ENCODE measurements at places on chromosomes 2 and 18.

DNA sequence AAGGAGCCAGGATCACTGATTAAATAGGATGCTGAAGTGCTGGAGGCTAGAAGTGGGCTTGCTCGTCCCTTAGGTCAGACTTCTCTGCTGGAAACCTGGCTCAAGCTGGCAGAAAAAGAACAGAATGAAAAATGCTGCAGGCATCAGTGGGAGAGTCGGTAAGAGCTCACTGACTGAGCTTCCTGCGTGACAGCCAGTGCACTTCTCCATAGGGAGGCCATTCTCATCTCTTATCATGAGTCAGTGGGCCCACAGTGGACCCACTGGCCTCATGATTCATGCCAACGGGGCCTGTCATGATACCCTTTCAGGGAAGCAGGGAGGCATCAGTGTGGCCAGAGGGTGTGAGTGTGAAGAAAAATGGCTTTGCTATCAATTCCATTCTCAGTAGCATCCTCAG is 498.2 kb downstream of the PTPRM start:
- DNase-seq, result no peak

DNA sequence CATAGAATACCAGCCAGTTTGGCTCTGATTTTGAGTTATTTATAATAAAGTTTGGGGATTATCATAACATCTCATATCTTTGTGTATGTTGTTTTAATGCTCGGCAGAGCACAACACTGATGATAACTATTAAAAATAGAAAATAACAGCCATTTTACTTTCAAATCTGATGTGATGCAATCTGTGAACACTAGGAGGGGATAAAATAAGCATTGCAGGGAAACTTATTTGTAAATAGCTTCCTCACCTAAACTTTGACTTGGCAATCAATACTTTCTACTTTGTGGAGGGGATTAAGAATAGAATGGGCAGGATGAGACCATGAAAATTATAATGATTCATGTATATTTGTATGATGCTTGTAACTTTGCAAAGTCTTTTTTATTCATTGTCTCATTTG is 54.4 kb downstream of the USP14 start:
- DNase-seq, result peak; percentile 15

- no peak for DNase-seq
Measured at GRCh38 chr18:3722649-3723433, 272.9 kb downstream of the TGIF1 start.

- peak; percentile 41 for DNase-seq
Measured at GRCh38 chr2:209145941-209146681, 277.7 kb upstream of the MAP2 start.

DNA sequence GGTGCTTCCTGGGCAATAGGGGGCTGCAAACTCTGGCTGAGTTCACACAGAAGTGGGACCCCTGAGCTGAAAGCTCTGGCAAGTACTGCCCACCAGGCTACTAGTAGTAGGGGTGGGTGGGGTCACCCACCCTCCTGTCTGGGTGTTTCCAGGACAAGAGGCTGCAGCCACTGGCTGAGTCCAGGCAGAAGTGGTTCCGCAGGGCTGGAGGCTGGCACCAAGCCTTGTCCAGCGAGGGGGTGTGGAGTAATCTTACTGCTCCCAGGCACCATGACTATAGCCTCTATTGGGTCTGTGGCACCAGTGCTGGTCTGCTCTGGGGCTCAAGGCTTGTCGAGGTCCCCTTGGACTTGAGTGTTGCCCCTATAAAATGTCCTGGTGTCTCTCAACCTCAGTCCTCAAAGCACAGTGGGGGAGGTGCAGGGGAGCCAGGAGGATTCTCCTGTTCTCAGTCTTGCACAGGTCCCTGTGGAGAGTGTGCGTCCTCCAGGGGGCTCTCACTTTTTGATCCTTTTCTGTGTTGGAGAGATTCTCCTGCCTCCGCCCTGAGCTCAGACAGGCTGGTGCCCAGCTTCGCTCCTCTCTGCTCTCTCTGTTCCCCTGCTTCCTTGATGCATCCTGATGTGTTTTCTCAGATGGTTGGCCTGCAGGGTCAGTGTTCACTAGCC is 48.1 kb downstream of the NUP35 start:
- DNase-seq, result no peak

DNA sequence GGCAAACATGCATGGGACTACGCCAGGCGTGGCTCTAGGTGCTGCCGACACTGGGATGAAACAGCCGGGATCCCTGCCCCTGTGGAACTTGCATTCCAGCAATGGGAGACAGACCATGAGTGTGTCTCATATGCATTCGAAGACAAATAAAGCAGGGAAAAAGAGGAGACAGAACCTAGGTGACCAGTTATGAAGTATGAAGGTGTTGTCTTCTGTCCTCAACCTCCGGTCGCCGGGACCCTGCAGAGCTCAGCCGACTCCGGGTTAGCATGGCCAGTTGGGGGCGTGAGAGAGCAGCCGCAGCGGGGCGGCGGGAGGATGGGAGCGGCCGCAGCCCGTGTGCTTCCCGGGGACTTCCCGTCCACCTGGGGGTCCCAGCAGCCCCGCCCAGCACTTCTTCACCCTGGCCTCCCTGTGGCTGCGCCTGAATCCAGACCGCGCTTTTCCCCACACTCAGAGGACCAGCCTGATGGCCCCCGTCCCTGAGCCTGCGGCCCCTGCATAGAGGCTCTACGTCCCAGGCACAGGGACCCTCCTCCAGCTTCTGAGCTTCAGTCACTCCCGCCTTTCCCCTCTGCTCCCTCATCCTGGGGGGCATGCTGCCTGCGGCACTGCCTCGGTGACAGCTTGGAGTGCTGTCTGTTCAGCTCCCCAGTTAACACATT is 11.4 kb downstream of the ID2 start:
- DNase-seq, result peak; percentile 65

DNA sequence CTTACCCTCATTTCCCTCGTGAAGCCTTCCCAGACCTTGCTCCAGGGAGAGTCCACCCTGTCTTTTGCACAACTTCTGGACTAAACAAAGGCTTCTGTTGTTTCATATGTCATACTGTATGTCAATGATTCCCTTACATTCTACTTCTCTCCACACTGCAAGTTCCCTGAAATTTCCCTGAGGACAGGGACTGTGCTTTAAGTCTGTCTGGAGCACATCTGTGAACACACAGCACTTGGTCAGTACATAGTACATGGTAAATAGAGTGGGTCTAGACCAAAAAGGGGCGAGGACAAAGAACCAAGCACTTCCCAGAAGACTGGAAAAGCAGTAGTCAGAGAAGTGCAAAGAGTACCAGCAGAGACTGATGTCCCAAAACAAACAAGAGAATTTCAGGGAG is 23.7 kb upstream of the IMPA2 start:
- DNase-seq, result no peak

DNA sequence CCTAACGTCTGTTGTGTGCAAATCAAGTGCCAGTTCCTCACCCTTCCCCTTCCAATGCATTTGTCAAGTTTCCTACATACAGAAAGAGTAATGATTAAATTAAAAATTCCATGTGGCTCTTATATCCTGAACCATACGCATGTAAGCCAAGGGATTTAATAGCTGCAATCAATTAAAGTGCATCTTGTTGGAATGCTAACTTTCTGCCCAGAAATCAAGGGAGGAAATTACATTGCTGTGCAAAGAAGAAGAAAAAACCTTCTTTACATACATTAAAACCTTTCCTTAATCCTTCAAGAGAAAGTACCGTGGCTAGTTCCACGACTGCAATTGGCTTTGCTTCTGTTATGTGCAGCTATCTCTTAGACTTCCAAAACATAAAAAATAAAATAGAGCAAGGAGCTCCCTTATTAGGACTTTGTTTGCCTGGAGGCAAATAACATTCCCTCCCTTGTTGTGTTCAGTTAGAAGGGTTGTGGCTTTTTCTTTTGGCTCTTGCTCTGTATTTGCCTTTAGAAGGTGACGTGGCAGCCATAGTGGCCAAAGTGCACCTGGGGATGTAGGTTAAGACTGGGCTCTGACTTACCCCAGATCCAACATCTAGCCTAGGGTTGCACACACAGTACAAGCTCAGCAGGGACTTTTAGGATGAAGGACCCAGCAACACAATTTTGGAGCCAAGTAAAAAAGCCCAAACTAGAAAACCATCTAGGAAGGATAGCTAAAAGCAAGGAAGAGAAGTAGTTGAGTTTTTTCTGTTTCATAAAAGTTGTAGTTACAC is 158.3 kb downstream of the ANTXR1 start:
- no peak for DNase-seq

DNA sequence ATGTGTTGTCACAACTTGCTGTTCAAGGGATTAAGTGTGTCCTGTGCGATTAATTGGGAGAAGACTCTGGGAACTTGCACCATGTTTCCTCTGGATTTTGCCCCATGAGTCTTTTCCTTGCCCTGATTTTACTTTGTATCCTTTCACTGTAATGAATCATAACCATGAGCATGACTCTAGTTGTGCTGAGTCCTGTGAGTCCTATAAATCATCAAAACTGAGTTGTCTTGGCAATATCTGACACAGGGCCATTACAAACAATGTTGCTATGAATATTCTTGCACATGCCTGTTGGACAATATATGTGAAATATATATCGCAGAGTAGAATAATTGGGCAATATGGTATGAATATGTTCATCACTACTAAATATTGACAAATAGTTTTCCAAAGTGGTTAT is 56.5 kb upstream of the COL5A2 start:
- no peak for DNase-seq

- DNase-seq, result peak; percentile 15
Measured at GRCh38 chr2:42457011-42457410, 36.8 kb downstream of the KCNG3 start.

GRCh38 chr2:128446049-128446873 is 127.6 kb upstream of the HS6ST1 start:
- no peak for DNase-seq

DNA sequence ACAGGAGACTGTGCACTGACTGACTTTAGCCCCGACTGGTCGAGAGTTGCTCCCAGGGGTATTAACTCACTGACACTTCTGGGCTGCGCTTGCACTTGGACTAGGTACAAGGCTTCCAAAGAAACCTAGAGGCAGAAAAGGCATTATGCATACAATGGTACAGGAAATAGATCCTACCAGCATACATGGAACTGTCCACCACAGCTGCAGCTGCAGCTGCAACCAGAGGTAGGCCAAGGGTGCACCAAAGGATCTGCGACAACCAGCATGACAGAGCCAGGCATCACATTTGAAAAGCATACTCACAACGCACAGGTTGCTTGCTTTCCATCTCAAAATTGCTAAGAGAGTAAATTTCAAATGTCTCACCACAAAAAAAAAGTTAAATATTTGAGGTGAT is 22.6 kb upstream of the PGAP1 start:
- DNase-seq, result no peak

- peak; percentile 65 for DNase-seq
Measured at GRCh38 chr2:43223521-43224001, 2.8 kb downstream of the ZFP36L2 start.
